ENCODE measurements at places on chromosomes 11 and 22.

DNA sequence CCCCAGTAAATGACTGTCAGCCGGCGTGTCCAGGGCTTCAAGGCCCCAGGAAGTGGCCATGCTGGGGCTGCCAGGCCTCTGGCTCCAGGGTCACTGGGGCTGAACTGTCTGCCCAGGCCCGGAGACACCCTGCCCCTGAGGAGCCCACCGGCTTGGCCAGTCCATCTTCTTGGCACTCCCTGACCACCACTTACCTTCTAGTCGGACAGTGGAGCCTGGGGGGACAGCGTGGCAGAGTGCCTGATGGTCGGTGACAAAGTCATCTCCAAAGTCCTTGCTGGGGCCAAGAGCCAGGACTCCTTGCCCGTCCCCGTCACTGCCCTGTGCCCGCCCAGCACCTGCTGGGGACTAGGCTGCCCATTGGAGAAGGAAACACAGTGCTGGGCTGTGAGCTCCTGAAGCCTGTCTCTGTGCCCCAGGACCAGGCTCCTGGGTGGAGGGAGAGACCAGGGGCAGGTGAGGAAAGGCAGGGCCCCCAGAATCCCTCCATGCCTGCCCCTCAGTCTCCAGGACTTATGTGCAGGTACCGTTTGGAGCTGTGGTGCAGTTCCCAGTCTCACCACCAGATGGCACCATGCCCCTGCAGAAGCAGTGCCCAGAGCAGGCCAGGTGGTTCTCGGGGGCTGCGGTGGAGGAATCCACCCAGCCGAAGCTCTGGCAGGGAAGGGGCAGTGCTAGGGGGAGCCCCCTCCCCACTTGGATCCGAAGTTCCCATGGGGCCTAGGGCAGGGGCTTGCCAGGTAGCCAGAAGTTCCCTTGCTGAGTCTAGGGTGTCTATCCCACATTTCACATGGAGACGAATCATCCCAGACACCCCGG, 6.0 kb upstream of the CCDC188 start:
- peak; percentile 81 for DNase-seq

- DNase-seq = no peak
These were observed 10.1 kb upstream of the ACR start for GRCh38 chr22:50727678-50728522.

DNA sequence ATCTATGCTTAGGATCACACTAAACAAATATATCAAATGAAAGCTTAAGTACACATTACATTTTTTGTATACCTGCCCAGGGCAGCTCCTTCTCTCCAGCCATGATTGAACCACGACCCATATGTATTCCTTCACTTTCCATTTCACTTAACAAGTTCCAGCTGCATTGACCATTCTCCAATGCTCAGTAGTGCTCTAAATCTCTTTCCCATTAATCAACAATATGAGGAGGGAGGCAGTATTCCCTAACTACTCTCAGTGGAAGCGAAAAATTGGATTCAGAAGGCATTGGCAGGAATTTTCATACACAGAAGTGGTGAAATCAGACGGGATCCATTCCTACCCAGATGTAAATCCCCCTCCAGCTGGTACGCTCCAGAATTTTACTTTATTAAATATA, 372.0 kb upstream of the LUZP2 start:
- DNase-seq = no peak

GRCh38 chr22:49119551-49119952, 708.1 kb downstream of the BRD1 start:
- DNase-seq = no peak

DNA sequence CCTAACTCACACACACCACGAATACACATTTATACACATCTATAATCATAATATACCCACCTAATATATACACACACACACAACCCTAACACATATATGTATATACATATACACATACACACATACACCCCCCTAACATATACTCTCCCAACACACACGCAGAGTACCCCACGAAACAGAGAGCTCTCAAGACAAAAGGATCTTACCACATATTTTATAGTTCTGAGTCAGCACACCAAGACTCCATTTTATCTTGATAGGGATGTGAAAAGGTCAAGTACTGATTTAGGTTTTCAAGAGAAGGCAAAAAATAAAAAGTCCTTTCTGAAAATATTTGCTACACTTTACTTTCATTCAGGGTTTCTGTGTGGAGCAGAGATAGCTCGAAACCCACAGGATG, 1207.2 kb downstream of the LRRC4C start:
- DNase-seq = no peak

DNA sequence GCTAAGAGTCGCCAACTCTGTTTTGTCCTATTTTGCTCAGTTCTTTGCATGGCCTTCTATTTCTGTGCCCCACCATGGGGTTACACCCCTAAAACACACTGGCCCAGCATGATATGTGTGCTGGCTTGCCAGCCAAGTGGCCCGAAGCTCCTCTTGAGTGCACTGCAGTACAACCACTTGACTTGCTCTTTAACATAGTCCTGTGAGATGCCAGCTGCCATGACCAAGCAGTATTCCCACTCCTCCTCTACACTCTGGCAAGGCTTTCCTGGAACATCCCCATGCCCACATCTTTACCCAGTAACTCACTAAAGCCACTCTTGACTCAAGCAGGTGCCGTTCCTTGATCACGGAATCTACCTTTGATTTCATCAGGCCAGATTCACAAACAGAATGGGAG, 102.9 kb upstream of the GAL start:
- DNase-seq = no peak

DNA sequence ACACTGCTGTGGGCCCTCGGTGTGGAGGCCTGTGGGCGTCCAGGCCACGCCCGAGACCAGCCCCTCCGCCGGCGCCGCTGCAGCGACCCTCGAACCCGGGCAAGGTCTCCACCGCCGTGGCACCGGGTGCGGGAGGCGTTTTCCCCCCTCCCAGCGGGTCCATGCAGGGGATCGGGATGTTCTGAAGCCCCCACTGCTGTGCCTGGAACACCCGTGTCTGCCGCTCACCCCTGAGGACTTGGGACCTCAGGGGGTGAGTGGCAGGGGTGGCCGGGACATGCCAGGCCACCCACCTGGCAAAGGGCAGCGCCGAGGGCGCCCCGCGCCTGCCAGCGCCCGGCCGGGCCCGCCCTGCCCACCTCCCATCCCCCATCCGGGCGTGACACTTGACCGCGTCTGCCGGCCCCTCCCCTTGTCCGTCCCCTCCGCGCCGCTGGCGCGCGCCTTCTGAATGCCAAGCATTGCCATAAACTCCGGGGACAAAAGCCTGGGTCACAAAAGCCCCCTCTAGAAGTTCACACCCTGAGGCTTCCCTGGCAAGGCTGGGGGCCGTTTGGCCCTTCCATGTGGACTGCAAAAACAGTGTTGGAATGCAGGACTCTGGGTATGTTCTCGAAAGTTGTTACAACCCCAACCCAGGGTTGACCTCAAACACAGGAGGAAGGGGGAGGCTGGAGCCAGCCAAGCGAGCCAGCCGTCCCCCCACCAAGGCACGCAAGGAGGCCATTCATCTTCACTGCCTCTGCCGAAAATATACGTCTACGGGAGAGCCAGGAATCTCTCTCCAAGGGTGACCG, 819 bp upstream of the KCNQ1OT1 start:
- no peak for DNase-seq

- no peak for DNase-seq
These were observed 12.5 kb upstream of the PTPRJ start for GRCh38 chr11:47967577-47968525.

DNA sequence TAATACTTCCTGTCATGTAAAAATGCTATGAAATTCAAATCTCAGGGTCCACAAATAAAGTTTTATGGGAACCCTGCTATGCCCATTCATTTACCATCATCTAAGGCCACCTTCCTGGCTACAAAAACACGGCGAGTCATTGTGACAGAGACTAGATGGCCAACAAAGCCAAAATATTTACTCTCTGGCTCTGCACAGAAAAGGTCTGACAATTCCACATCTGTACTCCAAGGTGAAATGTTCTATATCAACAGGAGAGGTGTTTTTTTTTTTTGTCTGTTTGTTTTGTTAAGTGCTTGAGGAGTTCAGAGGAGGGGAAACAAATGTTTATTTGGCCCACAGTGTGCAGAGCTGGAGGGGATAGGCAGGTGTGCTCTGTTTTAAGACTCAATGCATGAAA, 18.6 kb upstream of the TMA7B start:
- DNase-seq = no peak

GRCh38 chr11:13298765-13299164, 21.2 kb downstream of the BMAL1 start:
- DNase-seq = no peak

GRCh38 chr11:72821221-72821919, 7.2 kb downstream of the ATG16L2 start:
- no peak for DNase-seq

DNA sequence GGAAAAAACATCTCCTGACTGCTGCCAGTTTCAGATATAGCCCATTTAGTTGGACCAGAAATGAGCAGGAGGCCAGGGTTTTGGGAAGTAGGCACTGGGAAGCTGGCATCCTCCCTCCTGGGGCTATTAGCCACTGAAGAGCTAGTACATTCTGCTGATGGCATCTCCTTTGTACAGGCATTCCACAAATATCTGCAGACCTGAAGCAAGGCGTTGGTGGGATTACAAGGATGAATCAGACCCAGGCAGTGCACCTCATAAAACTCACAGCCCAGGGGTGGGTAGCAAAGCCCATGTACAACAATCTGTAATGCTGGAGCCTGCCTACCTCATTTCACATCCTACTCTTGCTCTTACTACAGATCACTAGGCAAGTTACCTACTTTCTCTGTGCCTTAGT, 27.5 kb upstream of the POU2AF1 start:
- no peak for DNase-seq

GRCh38 chr11:124841201-124841600, 24.0 kb upstream of the ROBO3 start:
- no peak for DNase-seq

- DNase-seq = no peak
These were observed 15.1 kb downstream of the RHOG start for GRCh38 chr11:3825473-3826154.

DNA sequence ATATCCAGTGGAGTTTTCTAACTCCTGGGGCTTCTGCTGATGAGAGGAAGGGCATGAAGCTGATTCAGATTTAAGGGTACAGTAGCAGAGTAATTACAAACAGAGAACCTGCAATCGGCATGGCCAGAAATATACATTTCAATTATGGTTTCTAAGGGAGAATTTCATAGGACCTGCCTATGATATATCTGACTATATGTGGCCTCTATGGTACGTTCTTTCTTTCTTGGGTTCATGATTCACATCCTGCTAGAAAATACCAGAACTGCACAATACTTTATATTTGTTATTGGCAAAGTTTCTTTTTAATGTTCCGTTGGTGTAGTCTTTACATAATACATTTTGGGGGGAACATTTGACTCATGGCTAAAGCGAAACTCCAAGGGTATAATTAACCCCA, 63.1 kb upstream of the TTC12 start:
- no peak for DNase-seq

GRCh38 chr11:18347471-18348125, 25.2 kb downstream of the GTF2H1 start:
- no peak for DNase-seq

DNA sequence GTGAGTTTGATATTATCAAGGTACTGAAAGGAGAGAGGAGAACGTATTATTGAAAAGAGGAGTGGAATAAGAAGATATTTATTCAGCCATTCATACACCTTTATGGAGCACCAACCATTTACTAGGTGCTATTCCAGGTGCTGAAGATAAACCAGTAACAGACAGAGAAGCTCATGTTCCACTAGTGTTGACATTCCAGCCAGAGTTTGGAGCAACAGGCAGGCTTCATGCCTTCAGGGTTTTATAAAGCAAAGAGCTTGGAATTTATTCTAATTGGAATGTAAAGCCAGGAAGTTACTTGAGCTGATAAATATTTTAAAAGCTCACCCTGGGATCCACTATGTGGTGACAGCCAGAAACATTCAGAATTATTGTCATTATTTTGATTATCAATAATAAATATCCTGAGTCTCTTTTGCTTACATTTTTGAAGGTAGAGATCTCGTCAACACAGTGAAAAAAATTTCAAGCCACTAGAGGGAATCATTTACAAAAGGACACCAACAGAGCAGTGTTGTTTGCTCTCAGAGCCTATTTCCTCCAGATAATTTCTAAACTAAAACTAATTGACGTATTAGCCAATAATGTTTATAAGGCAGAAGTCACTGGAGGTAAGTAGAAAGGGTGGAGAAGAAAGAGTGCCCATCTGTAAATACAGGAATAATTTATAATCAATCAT, 172.0 kb downstream of the KCNA4 start:
- DNase-seq = no peak

GRCh38 chr22:27164781-27165503, 507.6 kb downstream of the MIAT start:
- DNase-seq = no peak

DNA sequence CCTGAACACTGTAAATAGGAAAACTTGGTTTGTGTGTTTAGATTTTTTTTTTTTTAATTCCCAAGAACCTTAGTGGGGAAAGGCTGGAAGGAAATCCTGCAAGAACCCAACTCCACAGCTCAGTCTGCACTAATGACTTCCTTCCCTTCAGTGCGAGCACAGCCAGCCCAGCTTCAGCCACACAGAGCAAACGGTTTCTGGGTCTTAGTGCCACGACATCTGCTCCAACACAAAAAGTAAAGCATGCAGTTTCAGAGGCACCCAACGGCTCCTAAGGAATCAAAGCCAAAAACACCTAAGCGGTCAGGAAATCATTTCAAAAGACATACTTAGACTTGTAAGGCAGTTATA, 236.1 kb downstream of the TTC28 start:
- no peak for DNase-seq

DNA sequence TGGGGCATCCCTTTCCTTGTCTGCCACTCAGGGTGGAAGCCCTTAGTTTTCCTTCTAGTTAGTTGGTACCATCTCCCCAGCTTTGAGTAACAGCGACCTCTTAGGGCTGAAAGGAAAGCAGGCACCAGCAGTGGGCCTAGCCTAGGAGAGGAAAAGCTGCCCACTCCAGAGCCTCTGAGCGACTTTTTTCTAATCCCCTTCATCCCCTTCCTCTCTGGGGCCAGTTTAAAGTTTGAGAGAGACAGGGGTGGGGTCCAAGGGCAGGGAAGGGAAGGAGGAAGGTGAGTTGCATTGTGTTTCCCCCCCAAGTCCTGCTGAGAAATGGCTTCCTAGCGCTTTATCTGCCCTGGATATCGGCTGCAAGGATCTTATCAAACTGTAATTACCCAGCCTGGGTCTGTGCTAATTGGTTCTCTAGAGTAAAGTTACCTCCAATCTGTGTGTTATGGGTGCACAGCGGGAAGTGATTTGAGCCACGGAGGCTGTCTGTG, 573.9 kb upstream of the CADM1 start:
- no peak for DNase-seq

- no peak for DNase-seq
These were observed 29.0 kb downstream of the TIMP3 start for GRCh38 chr22:32830473-32830872.

Measured in T follicular helper cell (primary cell).